B cell (primary cell): ENCODE measurements at places on chromosomes 3 and 15. TPM values are rescaled to one million over a fixed set of nuclear protein-coding genes. Genes with fewer than 3 reads are reported as not detected.

DNA sequence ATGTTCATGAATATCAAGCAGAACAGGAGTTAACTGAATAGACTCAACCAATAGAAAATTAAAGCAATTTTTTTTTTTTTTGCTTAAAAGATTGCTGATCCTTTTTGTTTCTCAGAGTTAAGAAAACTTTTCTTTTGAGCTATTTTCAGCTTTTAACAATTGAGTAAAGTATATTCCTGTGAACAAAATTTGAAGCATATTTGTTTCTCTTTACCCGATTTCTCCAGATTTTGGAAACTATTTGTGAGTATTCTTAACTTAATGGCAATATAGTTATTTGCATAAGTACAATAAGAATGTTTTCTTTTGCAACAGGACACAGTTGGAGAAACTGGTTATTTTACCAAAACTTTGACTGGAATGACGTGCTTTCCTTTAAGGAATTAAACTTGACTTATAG, 53.4 kb upstream of the C15orf39 start:
- DNase-seq: no peak

DNA sequence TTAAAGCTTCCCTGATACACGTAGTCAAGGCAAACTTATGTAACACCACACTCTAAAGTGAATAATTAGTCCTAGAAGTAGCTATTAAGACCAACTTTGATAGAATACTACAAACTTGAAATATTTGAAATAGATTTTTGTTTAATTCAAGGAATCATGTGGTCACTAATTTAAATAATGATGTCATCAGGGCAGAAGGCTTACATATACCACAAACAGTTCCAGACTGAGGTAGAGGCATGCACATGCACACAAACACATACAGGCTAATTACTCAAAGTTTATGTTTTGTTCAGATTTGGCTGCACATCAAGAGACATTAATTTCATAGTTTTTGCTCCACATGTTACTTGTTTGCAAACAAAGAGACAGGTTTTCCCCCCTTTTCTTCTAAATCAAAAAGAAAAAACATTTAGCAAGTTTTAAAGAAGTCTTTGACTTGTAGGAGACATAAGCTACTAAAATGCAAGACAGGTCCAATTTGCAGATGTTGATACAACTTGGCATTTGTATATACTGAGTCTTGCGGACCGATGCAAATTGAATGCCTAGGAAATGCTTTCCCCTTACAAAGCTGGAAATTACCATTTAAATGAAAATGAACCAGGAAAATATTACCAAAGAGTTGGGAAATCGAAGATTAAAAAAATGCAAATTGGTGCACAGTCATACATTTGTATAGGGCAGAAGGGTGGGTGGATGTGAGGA, 594.8 kb downstream of the MAGI1 start:
- no peak for DNase-seq

DNA sequence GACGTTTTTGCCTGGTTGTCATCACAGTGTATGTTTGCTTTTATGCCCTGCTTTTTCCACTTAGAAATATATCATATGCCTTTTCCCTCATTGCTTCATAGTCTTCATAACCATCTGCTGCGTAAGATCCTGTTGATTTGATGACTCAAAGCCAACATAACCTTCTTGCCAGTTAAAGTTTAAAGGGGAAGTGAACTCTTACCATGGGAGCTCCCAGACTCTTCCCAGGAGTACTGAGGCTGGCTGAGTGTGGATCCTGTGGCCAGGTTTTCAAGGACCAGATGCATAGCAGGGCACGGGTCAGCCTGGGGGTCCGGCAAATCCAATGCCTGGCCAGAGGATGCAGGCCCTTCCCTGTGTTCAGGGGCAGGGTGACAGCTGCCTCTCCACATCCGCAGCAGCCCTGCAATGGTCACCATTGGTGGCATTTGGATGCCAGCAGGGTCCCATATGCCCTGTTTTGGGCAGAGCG, 42.0 kb upstream of the SACM1L start:
- no peak for DNase-seq

GRCh38 chr3:31439890-31440750, 92.6 kb upstream of the STT3B start:
- DNase-seq: no peak

- DNase-seq: no peak
Observed at GRCh38 chr3:12400616-12401194, 83.6 kb upstream of the TSEN2 start.

GRCh38 chr15:96347181-96348111, 16.9 kb downstream of the NR2F2 start:
- DNase-seq: no peak

- DNase-seq: no peak
Observed at GRCh38 chr3:77967621-77968020, 927.7 kb downstream of the ROBO2 start.

DNA sequence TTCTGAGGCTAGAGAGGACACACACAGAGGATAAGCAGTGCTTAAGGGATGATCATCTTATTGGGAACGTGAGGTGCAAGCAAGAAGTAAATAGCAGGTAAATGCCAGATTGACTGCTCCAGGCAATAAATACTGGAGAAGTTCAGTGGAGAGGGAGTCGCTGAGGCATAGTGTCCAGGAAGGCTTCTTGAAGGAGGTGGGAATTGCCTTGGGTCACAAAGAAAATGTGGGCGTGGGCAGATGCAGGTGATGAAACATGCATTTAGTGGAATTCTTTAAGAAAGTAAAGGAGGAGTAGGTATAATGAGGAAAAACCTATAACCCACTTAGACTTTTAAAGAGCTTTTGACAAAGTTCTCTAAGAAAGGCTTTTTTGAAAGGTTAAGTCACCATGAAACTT, 7.4 kb upstream of the SEMA5B start:
- no peak for DNase-seq

- DNase-seq: no peak
Observed at GRCh38 chr3:54891540-54891897, 36.3 kb downstream of the LRTM1 start.

DNA sequence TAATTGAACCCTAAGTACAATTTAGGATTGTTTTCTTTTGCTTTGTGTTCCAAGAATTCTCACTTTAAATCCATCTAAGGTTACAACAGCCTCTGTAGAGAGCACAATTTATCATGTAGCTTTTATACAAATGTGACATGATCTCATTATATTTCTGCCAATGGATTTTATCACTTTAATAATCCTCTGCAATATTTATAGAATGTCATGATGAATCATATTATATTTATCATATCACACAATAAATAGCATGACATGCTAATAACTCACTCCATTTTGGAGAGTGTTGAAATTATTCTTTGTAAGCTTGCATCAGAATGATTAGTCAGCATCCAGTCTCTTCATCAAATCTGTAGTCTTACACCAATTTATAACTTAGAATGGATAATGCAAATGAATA, 280.6 kb upstream of the ZNF717 start:
- DNase-seq: no peak

GRCh38 chr15:78274994-78275393, 10.6 kb downstream of the DNAJA4 start:
- DNase-seq: no peak

DNA sequence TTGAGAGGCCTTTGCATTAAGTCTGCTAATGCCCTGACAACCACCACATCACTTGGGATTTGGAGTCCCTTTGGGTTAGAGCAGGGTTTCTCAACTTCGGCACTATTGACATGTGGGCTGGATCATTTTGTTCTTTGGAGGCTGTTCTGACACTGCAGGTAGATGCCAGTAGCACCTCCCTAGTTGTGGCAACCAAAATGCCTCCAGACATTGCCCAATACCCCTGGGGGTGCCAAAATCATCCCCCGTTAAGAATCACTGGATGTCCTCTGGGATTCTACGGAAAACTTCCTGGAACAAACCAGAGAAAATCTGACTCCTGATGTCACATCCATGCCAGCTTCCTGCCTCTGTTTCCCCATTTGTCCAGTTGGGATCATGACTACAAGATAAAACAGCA, 37.2 kb upstream of the BLM start:
- DNase-seq: no peak

DNA sequence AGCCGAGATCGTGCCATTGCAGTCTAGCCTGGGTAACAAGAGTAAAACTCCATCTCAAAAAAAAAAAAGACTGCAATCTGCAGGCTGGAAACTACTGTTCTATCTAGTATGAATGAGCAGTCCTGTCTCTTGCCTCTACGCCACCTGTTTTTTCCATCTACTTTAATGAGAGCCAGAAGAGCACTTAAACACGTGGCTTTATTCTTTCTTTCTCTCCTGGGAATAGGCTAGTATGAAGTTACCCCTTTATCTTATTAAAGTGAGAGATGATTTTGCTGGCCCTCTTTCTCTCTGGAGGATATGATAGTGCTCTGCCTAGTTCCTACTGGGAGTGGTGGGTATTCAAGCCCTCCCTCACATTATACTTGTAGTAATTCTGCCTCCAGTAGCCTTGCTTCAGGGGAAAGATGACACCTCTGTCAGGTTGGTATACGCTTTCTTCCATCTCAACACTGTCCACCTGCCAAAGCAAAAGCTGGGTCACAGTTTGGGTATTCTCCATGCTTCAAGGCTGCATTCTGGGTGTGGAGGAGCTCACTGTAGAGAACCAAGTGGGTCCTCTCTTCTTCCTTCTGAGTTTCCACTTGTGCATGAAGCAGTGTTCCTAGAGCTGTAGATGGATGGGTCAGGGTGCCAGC, 17.8 kb downstream of the MAPKBP1 start:
- DNase-seq: no peak

- peak; percentile 54 for DNase-seq
Observed at GRCh38 chr15:64048781-64049460, 2.6 kb upstream of the DAPK2 start.

- DNase-seq: no peak
Observed at GRCh38 chr3:134998158-134998557, 203.1 kb downstream of the EPHB1 start.

- no peak for DNase-seq
Observed at GRCh38 chr15:47366884-47367283, 350.4 kb upstream of the SEMA6D start.

DNA sequence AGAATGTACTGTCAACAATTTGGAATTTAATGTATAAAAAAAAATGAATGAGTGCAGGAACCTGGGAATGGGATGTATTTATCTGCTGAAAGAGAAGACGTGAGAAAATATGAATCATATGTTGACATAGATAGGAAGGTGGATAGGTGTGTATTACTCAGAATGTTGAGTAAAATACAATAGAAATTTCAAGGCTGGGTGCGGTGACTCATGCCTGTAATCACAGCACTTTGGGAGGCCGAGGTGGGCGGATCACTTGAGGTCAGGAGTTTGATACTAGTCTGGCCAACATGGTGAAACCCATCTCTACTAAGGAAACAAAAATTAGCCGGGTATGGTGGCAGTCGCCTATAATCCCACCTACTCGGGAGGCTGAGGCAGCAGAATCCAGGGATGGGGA, 202.8 kb downstream of the CADM2 start:
- DNase-seq: no peak

DNA sequence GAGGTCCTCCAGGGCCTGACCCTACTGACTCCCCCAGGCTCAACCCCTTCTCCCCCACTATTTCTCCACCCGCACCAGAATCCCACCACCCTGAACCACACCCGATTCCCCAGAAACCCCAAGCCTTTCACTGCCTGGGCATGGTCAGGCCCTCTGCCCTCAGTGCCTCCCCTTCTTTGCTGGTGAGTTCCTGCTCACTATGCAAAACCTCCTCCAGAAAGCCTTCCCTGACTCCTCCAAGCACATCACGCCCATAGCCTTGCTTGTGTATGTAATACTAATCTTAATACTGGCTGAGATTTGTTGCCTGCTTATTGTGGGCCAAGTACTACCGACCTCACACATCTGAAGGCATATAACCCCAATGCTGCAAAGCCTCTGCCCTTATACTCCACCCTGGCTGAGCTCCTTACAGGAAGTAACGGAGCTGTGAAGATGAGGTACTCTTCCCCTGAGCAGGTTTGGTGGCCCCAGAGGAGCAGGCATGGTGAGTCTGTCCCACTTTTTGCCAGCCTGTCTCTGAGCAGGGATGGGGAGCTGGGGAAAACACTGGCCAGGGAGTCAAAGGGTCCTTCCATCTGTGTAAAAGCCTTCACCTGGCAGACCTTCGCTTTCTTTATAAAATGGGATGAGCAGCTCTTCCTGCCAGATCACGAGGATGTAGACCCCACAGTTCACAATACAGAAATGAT, 9.5 kb downstream of the RAB6B start:
- no peak for DNase-seq

- peak; percentile 79 for DNase-seq
Observed at GRCh38 chr15:67082007-67082536, 16.7 kb downstream of the SMAD3 start.

- DNase-seq: no peak
Observed at GRCh38 chr3:30638685-30639412, 32.4 kb downstream of the TGFBR2 start.

DNA sequence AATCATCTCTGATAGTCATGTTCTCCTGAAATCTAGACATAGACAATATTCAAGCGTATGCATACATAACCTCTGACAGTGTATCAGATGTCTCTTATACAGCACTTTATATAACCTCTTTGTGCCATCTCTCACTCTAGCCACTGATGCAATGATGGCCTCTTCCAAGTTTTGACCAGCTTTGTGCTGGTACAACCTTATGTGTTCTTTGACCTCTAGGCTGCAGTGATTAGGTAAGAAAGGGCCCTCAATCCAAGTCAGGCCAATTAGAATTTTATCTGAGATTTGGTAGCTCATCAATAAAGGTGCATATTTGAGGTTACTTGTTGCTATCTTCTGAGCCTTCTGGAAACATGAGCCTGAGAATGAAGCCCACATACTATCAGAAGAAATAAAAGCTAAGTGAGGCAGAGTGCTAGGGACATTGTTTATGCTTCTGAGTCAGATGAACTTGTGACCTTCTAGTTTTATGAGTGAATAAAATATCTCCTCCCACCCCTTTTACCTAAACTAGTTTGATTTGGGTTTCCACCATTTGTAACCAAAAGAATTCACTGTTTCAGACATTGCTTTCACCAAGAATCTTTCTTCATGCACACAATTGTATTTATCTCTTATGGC, 283.2 kb upstream of the SUCLG2 start:
- DNase-seq: no peak

DNA sequence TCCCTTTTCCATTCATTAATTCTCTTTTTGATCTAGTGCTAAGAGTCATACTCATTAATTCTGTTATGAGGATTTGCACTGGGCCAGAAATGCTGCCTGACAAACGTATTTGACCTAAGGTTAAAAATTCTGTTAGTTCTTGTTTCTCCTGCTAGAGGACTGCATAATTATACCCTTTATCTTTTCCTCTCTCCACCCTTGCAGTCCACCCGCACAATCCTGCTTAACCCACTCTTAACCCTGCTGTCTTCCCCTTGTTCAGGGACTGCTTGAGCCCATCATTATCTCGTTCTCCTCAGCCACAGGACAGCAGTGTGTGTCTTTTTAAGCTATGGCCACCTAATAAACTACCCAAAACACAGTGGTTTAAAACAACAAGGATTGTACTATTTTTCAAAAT, 31.1 kb upstream of the DYNC1LI1 start:
- DNase-seq: no peak

CCRL2 gene
- 2.3 and 2.6 TPM in 2 replicates for total RNA-seq

CRABP1 gene
- not detected in 2 replicates for total RNA-seq

USP50 gene
- total RNA-seq: 0.34 TPM in 1 of 2 replicates, not detected in the other

UCN2 gene
- total RNA-seq: not detected in 2 replicates

NISCH gene
- 161 and 169 TPM in 2 replicates for total RNA-seq

PAK6 gene
- 0.80 and 1.2 TPM in 2 replicates for total RNA-seq

PSTPIP1 gene
- total RNA-seq: 67.1 and 69.0 TPM in 2 replicates

EPHA6 gene
- total RNA-seq: not detected in 2 replicates

LDHAL6B gene
- total RNA-seq: not detected in 2 replicates
